ENCODE measurements at places on chromosomes 11 and 22.

- no peak for DNase-seq
These were observed 14.3 kb upstream of the P2RY2 start for GRCh38 chr11:73203790-73204189.

DNA sequence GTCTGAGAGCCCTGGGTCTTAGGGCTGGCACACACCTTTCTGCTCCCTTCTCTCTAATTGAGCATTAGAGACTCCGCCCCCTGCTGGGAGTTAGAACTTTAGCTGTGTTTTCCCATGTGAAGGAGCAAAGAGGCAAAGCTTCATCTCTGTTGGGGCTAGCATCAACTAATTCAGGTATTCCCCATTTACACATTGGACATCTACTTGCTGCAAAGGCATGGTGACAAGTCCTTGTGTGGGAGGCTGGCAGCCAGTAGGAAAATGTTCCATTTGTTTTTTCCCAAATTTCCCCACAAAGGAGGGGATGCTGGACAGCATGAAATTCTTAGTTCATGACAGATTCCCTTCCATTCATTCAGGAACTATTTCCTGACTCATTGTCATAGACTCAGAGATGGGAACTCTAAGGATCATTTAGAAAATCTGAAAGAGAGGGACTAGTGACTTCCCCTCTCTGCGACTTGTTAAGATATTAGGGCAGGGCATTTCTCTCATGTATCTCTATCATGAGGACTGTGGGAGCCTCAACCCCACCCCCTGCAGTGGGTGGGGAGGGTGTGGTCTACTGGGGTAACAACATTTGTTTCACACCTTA, 3.6 kb downstream of the CD44 start:
- DNase-seq = no peak

- DNase-seq = peak; percentile 64
These were observed 70.8 kb downstream of the TBC1D22A start for GRCh38 chr22:46833228-46833627.

DNA sequence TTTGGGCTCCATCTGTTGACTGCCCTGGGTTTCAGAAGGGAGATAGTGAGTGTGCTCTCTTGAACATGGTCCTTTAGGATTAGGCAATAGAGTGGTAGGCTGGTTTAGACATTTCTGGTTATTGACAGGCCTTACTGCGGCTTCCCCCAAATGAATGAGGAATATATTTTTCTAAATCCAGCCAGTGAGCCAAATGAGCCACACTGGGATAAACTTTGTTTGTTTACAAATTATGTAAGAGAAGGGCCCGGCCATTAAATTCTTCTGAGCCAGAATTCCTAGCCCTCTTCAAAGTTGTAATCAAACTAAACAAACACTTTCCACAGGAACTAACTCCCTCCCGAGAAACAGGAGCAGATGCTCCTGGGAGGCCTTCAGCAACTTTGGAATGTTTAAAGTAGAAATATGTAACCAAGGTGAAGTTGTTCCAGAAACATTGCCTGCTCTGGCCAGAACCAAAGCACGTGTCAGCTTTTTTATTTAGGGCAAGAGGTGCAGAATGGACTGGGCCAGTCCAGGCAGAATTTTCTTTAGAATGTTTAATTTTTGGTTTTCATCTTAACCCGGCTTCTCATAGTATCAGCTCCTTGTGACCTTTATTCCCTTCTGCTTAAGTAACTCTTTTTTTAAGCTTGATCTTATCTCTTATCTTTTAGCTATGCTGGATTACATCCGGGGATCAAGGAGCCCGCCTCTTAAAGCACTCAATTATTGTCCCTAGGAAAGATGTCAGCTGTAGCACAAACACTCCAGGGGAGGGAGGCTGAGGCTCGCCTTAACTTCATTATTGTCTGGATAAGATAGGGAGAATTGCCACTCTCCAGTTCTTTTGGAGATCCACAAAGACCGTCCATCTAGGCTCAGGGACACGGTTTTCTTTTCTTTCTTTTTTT, 28.7 kb downstream of the ZNRF3 start:
- DNase-seq = peak; percentile 53

DNA sequence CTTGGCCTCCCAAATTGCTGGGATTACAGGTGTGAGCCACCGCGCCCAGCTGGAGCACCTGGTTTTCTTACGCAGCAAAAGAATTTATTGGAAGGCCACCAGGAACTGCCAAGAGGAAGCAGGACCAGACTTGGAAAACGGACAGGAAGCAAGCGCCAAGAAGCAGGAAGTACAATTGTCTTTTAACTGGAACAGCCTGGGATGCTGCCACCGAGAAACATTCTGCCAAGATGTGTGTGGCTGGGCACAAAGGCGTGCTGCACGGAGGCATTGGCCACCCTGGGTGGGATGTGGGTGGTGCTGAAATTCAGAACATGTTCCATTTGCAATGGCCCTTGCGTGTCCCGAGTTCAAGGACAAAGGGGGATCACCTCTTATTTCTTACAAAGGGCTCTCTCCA, 15.4 kb downstream of the SLC3A2 start:
- DNase-seq = no peak

GRCh38 chr11:34501949-34502348, 11.6 kb downstream of the ELF5 start:
- DNase-seq = no peak

DNA sequence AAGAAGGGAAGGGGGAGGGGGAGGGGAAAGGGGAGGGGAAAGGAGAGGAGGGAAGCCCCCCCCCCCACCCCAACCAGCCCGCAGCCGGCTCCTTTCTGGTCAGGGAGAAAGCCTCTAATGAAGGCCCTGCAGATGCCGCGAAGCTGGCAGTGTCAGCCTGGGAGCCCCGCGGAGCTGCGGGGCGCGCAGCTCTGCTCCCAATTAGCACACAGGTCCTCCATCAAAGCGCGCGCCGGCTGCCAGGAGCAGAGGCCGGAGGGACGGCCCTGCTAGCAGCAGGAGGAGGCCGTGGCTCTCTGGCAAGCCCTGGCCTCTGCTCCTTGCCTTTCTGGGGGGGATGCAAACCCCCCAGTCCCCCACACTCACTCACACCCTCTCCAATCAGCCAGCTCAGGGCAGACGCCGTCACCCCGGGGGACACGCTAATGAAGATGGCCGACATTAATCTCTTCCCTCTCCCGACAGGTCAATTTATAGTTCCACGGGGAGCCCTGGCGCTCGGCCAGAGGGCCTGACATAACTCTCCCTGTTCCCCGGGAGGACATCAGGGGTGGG, 70.5 kb upstream of the TCF20 start:
- no peak for DNase-seq
